Activated naive CD4-positive, alpha-beta T cell treated with anti-CD3 and anti-CD28 coated beads for 36 hours (primary cell): ENCODE measurements at places on chromosomes 5 and 9.

DNA sequence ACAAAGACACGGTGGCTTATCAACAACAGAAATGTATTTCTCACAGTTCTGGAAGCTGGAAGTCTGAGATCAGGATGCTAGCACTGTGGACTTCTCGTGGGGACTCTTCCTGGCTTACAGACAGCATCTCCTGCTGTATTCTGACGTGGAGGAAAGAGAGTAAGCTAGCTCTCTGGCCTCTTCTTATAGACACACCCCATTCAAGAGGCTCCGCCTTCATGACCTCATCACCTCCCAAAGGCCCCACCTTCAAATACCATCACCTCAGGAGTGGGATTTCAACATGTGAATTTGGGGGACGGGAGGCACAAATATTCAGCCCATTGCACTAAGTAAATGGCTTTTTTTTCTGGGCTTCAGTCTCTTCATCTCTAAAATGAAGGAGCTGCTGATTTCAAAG lies 27.6 kb downstream of the KCNMB1 start:
- no peak overlapping the region for H3K27ac ChIP-seq
- no peaks in the 10 kb centered on the region for H3K27me3 ChIP-seq
- DNase-seq: no peak
- H3K36me3 ChIP-seq: no peaks in the 10 kb centered on the region
- H3K4me1 ChIP-seq: no peaks in the 10 kb centered on the region
- H3K4me3 ChIP-seq: no peak overlapping the region

DNA sequence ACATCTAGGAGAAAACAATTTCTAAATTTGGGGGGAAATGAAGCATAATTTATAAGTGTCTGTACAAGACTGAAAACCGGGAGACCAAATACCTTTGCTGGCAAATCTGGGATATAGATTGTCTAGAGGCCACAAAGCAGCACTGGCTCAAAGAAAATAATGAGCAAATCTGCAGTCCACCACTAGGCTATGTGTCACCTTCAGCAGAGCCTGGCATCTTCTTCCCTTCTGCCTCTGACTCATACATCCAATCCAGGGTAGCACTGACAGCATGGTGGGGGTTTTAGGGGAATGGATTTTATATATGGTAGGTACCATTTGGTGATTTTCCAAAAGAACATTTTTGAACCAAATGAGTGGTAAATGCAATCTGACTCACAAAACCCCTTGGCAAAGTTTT lies 12.8 kb downstream of the FAM81B start:
- no peaks in the 10 kb centered on the region for H3K36me3 ChIP-seq
- peaks cover 20% of the 10 kb centered on the region for H3K27me3 ChIP-seq
- H3K4me3 ChIP-seq: no peak overlapping the region
- H3K4me1 ChIP-seq: no peaks in the 10 kb centered on the region
- no peak for DNase-seq

DNA sequence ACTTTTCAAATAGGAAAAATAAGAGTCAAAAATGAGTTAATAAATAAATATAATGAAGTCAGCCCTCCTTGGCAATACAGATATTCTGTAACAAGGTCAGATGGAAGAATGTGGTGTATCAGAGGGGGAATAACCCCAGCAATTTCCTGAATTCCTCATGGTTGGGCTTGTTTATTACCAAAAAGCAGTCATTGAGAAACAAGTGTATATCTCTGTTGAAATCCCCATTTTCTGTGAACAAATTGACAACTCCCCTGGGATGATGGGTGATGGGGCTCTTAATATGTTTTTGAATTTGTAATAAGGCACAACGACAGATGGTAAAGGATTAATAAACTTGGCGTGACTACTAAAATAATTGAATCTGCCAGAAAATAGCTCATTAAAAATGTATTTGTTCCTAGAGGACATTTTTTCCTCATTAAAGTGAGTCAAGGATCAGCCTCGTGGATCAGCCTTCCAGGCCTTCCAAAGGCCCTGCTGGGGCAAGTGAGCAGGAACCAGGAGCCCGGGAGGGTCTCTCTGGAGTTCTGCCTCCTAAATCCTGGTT lies 34.2 kb downstream of the THBS4 start:
- no peak overlapping the region for H3K27ac ChIP-seq
- DNase-seq: no peak
- no peak overlapping the region for H3K4me3 ChIP-seq
- no peaks in the 10 kb centered on the region for H3K27me3 ChIP-seq
- H3K4me1 ChIP-seq: no peaks in the 10 kb centered on the region
- H3K36me3 ChIP-seq: no peaks in the 10 kb centered on the region

DNA sequence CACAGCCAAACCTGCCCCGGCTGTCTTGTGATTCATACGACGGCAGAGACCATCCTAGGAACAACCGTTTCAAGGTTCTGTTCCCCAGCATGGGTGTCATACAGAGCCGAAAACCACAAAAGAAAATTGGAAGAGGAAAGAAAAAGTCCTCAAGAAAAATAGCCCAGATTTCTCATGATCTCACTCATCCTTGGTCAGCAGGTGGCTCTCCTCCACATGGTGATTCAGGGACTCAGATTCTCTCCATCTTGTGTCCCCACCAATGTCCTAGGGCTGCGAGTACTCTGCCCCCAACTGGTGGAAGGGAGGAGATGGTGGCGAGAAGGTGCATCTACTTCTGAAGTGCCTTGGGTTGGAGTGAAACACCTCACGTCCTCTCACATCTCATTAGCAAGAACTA lies 25.6 kb downstream of the PDZD2 start:
- no peak for DNase-seq
- no peak overlapping the region for H3K4me3 ChIP-seq
- no peaks in the 10 kb centered on the region for H3K36me3 ChIP-seq
- no peaks in the 10 kb centered on the region for H3K4me1 ChIP-seq
- H3K27ac ChIP-seq: no peak overlapping the region

DNA sequence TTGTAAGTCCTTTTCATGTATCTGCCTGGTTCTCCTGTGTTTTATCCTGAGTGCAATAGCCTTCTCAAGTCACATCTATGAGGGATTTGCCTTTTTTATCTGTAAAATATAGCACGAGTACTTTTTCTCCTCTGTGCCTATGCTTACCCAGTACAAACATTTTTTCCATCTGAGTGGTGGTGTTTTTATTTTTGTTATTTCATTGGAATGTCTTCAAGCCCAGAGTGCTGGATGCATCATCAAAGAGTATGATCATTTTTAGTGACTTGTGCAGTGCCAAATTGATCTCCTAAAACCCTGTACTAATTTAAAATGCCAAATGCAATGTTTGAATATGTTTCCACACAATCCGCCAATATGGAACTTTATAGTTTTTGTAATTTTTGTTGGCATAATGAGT lies 86.1 kb downstream of the TLE4 start:
- DNase-seq: no peak
- peaks cover 23% of the 10 kb centered on the region for H3K4me1 ChIP-seq
- H3K27me3 ChIP-seq: no peaks in the 10 kb centered on the region
- no peak overlapping the region for H3K27ac ChIP-seq
- H3K4me3 ChIP-seq: no peak overlapping the region
